Fibroblast of skin of left quadriceps (primary cell): ENCODE measurements at places on chromosomes 11 and 22.

- peak; percentile 95 for DNase-seq
These were observed 89.8 kb upstream of the PARVA start for GRCh38 chr11:12287374-12288211.

GRCh38 chr11:90601261-90601660, 378.4 kb upstream of the CHORDC1 start:
- DNase-seq, result no peak

- DNase-seq, result peak; percentile 69
These were observed 129.5 kb upstream of the E2F8 start for GRCh38 chr11:19370100-19370861.

GRCh38 chr22:32837142-32837541, 35.6 kb downstream of the TIMP3 start:
- no peak for DNase-seq

- no peak for DNase-seq
These were observed 41.9 kb downstream of the BCR start for GRCh38 chr22:23222033-23222792.
